Naive thymus-derived CD8-positive, alpha-beta T cell (primary cell): ENCODE measurements at places on chromosomes 4 and X. TPM values are rescaled to one million over a fixed set of nuclear protein-coding genes. Genes with fewer than 3 reads are reported as not detected.

Gene TMPRSS11B
- not detected for total RNA-seq

DNA sequence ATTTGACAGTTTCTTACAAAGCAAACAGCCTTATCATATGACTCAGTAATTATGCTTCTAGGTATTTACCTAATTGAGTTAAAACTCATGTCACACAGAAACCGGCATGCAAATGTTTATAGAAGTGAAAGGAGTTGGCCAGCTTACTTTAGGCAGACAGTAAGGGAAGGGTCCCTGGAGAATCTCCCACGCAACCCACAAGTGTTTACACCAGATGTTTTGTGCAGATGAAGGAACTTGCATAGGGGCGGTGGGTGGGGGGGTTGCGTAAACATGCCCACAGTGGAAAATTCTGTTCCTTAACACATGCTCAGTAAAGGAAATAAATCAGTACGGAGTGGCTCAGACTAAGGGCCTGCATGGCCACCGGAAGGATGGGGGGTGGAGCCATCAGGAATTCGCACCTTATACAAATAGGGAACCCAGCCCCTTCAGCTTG is 330.5 kb upstream of the AADAT start:
- DNase-seq: no peak

GRCh38 chrX:39384996-39385395 is 583.7 kb downstream of the MID1IP1 start:
- DNase-seq: no peak

- DNase-seq: no peak
Observed at GRCh38 chr4:68734095-68734494, 63.6 kb upstream of the UGT2B15 start.

DNA sequence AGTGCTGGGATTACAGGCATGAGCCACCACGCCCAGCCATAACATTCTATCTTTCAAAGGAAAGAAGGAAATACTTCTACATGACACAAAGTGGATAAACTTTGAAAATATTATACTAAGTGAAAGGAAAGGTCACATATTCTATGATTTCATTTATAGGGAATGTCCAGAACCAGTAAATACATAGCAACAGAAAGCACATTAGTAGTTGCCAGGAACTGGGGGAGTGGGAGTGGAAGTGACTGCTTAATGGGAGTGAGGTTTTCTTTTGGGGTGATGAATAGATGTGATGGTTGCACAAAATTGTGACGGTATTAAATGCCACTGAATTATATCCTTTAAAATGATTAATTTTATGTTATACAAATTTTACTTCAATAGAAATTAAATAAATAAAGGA is 95.7 kb upstream of the IL15 start:
- no peak for DNase-seq

GRCh38 chrX:131812847-131813825 is 210.0 kb upstream of the STK26 start:
- peak; percentile 39 for DNase-seq

Gene ITGB1BP2
- total RNA-seq: 5.8 TPM

Gene G3BP2
- total RNA-seq: 190 TPM

GRCh38 chrX:38697461-38697860 is 103.8 kb upstream of the MID1IP1 start:
- DNase-seq: no peak

GRCh38 chr4:3741217-3742011 is 24.8 kb upstream of the ADRA2C start:
- DNase-seq: no peak

Gene SPACA5
- total RNA-seq: not detected

GRCh38 chr4:2757426-2757825 is 1.3 kb upstream of the TNIP2 start:
- no peak for DNase-seq

- DNase-seq: no peak
Observed at GRCh38 chr4:111323916-111324315, 701.0 kb upstream of the PITX2 start.

DNA sequence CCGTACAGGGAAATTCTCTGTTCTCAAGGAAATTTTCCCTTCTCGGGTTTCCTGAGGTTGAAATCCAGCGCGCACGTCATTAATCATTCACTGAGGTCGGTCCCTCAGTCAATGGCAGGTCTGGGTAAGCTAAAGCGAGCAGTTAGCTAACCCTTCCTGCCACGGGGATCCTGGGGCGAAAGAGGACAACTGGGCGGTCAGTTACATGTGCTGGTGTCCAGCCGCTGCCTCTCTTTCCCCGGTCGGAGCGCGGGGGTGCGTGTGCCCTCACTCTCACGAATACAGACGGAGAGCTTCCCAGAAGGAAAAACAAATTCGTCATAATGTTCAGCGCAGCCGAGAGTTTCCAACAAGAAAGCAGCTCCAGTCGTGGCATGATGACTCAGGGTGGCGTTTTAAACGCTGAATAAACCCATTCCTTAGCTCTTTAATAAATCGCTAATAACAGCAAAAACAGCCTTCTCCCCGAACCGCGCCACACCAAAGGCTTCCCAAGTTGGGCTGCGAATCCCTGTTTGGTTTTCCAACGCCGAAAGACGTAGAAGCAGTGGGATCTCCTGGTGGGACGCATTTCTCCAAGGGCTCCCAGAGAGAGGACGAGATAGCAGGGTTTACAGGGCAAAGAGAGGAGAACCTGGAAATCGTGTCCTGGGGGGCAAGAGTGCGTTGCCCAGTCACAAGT is 752 bp upstream of the FGF5 start:
- DNase-seq: no peak

Gene PCYT1B
- total RNA-seq: not detected

Gene MORF4L2
- 111 TPM for total RNA-seq

GRCh38 chr4:5712517-5712916 is 1.5 kb downstream of the EVC start:
- DNase-seq: no peak

Gene TAF7L
- total RNA-seq: not detected

Gene ADH1B
- total RNA-seq: not detected

DNA sequence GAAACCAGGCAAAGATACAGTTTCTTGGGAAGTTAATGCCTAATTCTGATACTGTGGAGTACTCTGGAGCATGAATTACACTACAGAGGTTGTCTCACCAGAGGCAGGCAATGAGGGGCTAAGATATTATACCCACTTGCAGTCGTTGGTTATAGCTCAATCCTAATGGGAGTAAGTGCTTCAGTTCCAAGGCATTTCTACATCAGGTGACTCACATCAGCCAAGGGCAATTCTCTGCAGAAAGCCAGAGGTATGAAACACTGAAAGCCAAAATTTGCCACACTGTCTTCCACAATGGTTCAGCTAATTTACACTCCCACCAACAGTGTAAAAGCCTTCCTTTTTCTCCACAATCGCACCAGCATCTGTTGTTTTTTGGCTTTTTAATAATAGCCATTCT is 174.0 kb upstream of the IL15 start:
- no peak for DNase-seq

Gene OPN1MW2
- not detected for total RNA-seq

DNA sequence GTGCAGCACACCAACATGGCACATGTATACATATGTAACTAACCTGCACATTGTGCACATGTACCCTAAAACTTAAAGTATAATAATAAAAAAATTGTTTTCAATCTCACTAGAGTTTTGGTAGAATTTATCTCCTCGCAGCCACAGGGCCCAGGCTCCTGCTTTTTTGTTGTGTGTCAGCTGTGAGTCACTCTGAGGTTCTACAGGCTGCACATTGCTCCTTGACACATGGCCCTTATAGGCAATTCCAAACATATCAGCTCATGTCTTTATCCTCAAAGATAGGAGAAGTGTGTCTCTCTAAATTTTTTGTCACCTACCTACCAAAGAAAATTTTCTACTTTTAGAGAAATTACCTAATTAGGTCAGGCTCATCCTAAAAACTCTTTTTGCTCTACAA is 252.1 kb upstream of the ADGRL3 start:
- no peak for DNase-seq

GRCh38 chr4:20645236-20645635 is 55.0 kb upstream of the PACRGL start:
- no peak for DNase-seq

Gene MAGEE2
- total RNA-seq: not detected

Gene UNC5C
- total RNA-seq: not detected

DNA sequence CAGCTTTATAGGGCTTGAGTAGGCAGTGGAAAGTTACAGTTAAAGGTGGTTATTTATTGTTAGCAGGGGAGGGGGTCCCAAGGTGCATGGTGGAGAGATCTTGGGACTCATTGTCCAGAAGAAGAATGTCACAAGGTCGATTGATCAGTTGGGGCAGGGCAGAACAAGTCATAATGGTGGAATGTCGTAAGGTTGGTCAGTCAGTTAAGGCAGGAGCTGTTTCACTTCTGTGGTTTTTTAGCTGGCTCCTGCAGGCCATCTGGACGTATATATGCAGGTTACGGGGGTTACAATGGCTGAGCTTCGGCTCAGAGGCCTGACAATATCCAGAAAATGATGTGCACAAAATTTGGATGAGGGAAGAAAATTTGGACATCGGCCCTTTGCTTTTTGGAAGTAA is 7.1 kb downstream of the OFD1 start:
- no peak for DNase-seq

- DNase-seq: peak; percentile 93
Observed at GRCh38 chrX:44872821-44873414, at the start of gene KDM6A. TSS of gene KDM6A (plus strand) at chrX:44873188. CDS start at chrX:44873552, 364 bp downstream.

GRCh38 chr4:148015468-148015867 is 283.6 kb downstream of the ARHGAP10 start:
- no peak for DNase-seq

GRCh38 chr4:56990109-56990905 is 11.6 kb downstream of the POLR2B start:
- no peak for DNase-seq

DNA sequence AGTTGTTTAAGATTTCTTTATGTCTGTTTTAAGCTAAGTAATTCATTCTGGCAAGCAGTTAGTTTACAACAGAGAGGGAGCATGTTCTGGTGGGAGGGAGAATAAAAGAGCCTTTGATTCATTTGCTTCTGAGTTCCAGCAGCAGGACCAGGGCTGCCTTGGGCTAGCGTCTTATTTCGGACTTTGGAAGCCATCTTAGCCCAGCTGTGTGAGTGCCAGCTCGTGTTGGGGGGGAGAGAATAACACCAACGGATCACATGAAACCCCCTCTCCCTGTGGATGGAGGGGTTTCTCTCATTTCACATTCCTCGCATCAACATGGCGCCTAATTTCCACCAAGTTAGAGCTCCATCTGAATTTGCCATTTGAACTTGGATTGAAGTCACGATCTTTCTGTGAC is 7.4 kb downstream of the GAB1 start:
- DNase-seq: no peak
